ENCODE measurements at places on chromosomes 5 and 9.
A peak's percentile ranks its signal among the peaks of the same experiment; 100 is the strongest.

DNA sequence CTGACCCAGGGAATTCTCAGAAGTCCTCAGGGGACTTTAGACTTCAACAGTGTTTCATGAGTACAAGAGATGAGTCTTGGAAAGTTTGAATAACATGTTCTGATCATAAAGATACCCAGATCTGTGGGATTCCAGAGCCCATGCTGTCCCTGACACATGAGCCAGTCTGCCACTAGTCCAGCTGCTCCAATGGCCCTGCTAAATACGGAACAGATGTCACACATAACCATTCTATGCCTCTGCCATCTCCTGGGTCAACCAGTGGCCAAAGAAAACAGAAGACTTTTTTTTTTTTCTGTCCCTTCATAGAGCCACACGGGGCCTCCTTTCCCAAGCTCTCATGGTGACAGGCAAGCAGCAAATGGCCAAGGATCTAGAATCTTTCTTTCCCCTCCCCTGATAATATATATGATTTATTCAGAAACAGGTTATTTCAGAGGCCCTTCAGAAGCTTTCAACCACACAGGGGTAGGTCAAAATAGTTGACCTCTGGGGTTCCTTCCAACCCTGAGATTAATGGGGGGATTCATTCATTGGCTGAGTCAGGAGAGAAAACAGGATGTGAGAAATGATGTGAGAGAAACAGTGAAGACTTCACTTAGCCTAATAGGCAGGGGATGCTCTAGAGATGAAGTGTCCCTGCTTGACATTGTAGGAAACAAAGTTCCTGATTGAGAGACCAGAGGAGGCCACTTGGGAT is 367.7 kb downstream of the CDK5RAP2 start:
- DNase-seq: no peak

- DNase-seq: peak; percentile 51
Measured at GRCh38 chr5:59760785-59761348, 132.7 kb downstream of the PDE4D start.

GRCh38 chr9:88950341-88951154 is 40.7 kb upstream of the S1PR3 start:
- DNase-seq: peak; percentile 44

- peak; percentile 76 for DNase-seq
Measured at GRCh38 chr5:95718203-95718602, 12.9 kb upstream of the RHOBTB3 start.

GRCh38 chr5:26847041-26847736 is 191.2 kb downstream of the CDH9 start:
- DNase-seq: peak; percentile 27

- DNase-seq: no peak
Measured at GRCh38 chr5:5755888-5756287, 333.4 kb downstream of the ICE1 start.

DNA sequence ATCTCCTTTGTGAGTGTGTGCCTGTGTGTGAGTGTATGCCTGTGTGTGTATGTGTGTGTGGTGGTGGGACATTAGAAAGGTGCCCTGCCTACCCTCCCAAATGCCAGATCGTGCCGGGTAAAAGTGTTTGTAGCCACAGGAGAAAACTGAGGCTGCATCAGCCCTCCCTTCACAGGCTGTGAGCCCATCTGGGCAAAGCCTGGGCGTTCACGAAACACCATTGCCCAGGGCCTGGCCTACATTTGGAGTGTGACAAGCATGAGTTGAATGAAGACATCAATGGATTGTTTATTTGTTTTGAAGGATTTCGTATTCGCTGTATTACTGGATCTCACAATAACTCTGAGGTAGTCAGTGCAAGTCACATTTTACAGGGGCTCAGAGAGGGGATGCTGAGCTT is 270.8 kb downstream of the NSG2 start:
- no peak for DNase-seq

GRCh38 chr5:62791059-62791458 is 212.4 kb downstream of the LRRC70 start:
- DNase-seq: peak; percentile 3

- DNase-seq: no peak
Measured at GRCh38 chr5:149386166-149386565, 7.1 kb upstream of the IL17B start.

DNA sequence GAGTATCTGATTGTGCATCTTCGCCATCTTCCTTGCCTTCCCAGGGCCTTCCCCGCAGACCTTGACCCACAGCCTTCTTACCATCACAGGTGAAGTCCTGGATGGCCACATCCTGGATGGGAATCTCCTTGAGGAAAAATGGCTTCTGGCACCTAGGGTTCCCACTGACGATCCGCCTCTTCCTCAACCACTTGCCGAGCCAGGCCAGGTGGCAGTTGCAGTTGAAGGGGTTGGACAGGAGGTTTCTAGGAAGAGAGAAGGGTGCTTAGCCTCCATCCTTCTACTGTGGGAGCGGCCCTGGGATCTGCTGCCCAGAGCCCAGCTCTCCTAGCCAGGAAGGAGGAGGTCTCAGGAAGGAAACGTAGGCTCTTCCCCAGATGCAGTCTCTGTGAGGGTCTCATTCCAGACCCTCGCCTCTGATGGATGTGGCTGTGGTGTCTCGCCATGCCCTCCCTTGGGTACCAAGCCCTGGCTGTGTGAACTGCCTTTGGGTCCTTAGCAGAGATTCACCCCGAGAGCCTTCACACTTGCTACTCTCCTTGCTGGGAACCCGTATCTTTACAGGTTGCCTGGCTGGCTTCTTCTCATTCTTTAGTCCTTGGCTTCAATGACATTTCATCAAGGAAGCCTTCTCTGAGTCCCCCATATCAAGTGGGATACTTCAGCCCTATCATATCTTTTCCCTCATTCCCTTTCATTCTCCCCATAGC is 170.4 kb upstream of the PANK3 start:
- no peak for DNase-seq

- peak; percentile 57 for DNase-seq
Measured at GRCh38 chr5:92580814-92581213, 1000.2 kb downstream of the NR2F1-AS1 start.

DNA sequence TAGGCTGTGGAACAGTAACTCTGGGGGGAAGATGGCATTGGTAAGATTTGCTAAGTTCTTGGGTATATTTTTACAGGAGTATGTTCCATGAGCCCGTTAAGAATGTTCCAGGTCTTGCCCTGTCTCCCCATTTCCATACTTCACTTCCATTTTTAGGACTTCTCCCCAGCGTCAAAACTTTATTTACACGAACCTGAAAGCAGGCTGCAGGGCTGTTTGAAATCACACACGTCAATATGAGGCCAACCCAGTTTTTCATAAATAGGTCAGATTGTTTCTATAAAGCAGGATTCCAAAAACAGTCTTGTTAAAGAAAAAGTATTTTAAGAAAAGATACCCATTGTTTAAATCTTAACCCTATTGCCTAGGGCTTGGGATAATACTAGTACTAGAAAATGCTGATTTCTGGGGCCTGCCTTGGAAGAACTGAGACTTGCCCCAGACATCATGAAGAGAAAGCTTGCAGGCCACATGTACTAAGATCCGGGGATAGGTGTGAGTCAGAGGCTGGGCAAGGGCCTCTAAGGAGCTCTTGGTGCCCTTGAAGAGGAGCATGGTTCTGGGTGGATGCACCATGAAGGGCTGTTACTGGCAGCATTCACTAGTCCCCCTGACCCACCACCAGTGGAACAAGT is 24.2 kb downstream of the TRIO start:
- DNase-seq: peak; percentile 75

GRCh38 chr5:11878814-11879213 is 25.4 kb downstream of the CTNND2 start:
- no peak for DNase-seq

DNA sequence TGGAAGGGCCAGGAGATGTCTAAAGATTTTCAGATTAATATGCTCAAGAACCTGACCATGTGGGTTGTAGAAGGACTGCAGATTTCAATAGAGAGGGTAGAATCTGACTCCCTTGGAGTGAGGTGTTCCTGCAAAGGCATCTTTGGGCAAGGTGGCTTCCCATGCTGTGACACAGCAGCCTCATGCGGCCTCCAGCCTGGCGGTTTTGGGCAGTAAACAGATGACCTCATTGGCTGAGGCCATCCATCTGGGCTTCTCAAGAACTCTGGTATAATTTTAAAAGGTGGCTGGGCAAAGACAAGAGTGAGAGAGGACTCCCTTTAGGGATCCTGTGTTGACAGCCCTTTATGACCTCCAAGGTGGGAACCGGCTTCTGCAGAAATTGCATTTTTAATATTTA is 90.3 kb upstream of the ERCC6L2 start:
- no peak for DNase-seq

- DNase-seq: no peak
Measured at GRCh38 chr5:159304961-159305595, 25.2 kb downstream of the IL12B start.

- peak; percentile 35 for DNase-seq
Measured at GRCh38 chr5:38104497-38105230, 153.7 kb upstream of the EGFLAM start.

GRCh38 chr5:174426851-174427250 is 297.5 kb upstream of the MSX2 start:
- no peak for DNase-seq

- peak; percentile 2 for DNase-seq
Measured at GRCh38 chr5:42586625-42587024, 163.4 kb downstream of the GHR start.

GRCh38 chr5:138659561-138659960 is 84.4 kb upstream of the HSPA9 start:
- no peak for DNase-seq

DNA sequence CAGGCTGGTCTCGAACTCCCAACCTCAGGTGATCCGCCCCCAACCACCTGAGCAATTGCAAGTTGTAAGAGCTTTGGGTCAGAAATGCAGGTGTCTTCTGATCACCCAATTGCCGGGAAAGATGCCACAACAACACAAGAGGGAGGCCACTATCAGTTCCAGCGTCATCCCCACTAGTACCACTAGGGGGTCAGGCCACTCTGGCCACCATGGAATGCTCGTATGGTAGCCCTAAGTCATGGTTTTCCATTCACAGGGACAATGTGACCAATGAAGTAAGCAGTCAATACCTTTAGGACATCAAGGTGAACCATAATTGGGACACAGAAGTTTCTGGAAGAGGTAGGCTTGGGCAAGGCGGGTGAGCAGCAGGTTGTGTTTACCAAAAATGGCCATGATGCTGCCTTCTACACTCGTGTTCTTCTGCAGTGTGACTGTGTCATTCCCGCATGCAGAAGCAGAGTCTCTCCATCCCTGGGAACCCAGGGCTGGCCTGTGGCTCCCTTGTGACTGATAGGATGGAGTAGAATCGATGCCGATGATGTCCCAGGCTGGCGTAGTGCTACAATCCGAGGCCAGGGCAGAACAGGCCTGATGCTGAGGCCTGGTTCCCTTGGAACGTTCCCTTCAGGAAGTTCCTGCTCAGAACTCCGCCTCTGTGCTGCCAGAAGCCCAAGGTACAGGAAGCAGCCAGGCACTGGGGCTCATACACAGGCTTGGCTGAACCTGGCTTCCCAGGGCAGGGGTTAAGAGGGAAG is 42.2 kb upstream of the ANKRD33B start:
- no peak for DNase-seq
